ENCODE measurements at places on chromosomes 1 and 21.

DNA sequence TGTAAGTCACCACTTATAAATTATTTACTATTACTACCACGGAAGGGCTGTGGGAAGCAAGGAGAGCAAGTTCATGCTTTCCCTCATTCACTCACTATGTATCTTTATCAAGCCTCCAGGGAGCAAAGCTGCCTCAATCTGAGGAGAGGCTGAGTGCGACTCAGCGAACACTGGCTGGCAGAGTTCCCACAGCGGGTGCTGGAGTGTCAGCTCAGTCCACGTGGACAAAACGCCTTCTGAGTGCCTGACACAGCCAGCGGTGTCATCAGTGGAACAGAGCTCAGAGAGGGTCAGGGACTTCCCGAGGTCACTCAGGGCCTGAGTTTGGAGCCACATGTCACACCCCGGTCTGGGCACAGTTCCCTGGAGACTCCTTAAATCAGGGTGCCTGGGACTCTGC lies 16.9 kb downstream of the MATN1 start:
- DNase-seq: no peak

DNA sequence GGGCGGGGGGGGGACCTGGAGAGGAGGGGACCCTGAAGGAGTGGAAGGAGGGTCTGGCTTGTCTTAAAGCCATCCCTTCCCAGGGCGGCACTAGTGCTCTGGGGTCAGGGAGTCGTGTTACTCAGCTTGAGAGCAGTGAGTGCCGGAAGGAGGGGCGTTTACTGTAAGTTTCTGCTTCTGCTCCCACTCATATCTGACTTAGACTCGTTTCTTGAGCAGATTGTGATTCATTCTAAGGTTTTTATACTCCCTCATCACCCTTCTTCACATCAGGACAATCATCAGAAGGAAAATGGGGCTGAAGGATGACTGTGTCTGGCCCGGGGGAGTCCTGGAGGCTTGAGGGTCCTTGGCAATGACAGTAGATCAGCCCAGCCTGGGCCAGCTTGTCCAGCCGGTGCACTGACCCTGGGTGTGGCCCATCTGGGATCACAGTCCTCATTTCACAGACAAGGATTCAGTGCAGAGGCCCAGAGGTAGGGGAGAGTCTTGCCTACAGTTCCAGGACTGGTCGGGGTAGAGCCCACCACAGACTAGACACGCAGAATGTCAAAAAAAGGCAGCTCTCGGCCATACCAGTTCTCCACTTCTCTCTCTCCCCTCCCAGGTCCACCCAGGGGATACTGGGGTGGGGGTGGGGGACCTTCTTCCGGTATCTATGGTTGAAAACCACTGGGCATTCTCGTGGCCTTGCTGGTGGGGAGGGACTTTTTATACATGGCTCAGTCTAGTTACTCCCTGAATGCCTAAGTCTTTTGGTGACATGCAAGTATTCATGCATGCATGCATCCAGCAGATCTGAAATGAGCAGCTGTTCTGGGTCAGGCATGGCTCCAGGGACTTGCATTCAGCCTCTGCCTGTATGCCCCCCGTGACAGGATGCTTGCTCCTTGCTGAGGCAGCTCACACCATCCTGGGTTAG lies 5.1 kb downstream of the TNFRSF8 start:
- DNase-seq: no peak

- DNase-seq: no peak
Measured at GRCh38 chr1:67898033-67898726, 64.9 kb upstream of the GNG12 start.

- no peak for DNase-seq
Measured at GRCh38 chr1:30153743-30154449, 569.5 kb downstream of the MATN1 start.

All from NAMALWA (cell line).